Activated T-cell treated with anti-CD3 and anti-CD28 coated beads, Interleukin-2, amount 50 U/mL, for 4 hours (primary cell): ENCODE measurements at places on chromosomes 4 and X. TPM values are rescaled to one million over a fixed set of nuclear protein-coding genes. Genes with fewer than 3 reads are reported as not detected.

The CSAG2 gene
- not detected for total RNA-seq

The MAGED4B gene
- 0.74 TPM for total RNA-seq

GRCh38 chrX:2342281-2342688 is 158.5 kb downstream of the DHRSX start:
- no peak for DNase-seq

DNA sequence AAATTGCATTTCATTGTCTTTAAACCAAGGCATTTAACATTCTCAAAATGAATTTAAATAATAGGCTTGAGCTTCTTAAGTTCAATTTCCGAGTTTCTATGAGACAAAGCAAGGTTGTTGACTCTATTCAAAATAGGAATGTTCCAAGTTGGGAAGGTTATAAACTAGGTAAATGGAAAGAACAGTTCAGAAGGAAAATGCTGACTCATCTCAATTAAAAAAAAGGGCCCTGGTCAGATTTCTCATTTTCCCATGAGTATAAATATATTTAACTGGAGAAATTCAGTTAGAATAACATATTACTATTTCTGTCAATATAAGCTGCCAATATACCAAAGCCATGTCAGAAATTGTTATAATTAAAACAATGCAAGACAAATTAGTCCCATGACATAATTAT is 113.8 kb downstream of the ATP8A1 start:
- no peak for DNase-seq

The TMEM271 gene
- not detected for total RNA-seq

- no peak for DNase-seq
Observed at GRCh38 chr4:7244331-7244665, 52.0 kb downstream of the SORCS2 start.

DNA sequence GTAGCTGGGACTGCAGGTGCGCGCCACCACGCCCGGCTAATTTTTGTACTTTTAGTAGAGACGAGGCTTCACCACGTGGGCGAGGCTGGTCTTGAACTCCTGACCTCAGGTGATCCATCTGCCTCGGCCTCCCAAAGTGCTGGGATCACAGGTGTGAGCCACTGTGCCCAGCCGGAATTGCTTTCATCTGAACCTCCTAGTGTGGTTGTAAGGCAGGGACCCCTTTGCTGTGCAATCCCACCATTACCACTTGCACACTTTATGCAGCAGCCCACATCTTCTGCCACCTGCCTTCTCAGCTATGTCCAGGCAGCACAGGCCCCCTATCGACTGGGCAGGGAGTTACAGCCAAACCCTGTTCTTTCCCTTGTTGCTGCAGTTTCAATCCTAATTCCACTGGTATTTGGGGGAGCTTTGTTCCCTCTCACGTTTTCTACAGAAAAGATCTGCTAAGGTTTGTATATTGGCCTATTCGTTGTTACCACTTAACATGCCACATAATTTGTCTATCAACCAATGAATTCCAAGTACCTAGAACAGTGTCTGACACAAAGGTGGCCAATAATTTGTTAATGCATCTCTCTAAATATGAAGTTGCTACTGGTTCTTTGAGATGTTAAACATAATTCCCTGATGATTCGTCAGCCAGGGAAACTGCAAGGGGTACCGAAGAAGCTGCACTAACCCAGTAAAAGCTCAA is 6.5 kb downstream of the RPL39 start:
- peak; percentile 41 for DNase-seq

The TRIM61 gene
- 1.1 TPM for total RNA-seq
